ENCODE measurements at places on chromosomes 1 and 21.

GRCh38 chr1:184473176-184473966 lies 86.5 kb downstream of the C1orf21 start:
- DNase-seq = no peak

- no peak for DNase-seq
These were observed 121.8 kb downstream of the NTNG1 start for GRCh38 chr1:107262467-107263286.

- DNase-seq = no peak
These were observed 26.7 kb downstream of the SUSD4 start for GRCh38 chr1:223337174-223337869.

DNA sequence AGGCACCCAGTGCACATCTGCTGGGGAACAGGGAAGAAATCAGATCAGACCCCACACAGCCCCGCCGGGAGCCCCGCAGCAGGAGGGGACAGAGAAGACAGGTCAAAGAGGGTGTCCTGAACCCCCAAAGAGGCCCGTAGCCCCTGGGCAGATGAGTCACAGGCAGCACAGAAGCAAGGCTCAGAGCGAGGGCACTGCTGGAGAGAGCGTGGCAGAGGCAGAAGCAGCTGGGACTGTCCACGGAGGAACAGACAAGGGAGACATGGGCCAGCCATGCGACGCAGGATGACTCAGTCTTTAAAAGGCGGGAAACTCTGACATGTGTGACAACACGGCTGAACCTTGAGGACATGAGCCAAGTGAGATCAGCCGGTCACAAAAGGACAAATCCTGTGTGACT lies 14.5 kb upstream of the PRDM16 start:
- DNase-seq = no peak

DNA sequence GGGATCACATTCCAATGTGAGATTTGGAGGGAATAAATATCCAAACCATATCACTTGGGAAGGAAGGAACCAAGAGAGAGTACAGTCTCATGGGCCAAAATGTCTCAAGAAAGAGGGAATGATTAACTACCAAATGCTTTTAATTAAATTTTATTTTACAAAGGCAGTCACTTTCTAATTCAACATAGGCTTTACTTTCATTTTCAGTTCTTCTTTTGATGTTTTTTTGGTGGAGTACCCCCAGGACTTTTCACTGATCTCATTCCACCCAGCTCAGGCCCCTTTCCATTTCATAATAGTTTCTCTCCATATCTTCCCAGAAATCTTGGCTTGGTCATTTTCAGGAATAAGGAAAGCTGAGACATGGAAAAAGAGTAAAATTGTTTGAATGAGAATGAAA lies 5.1 kb upstream of the SLAMF7 start:
- no peak for DNase-seq

GRCh38 chr1:62876535-62876934 lies 92.6 kb downstream of the ATG4C start:
- no peak for DNase-seq

DNA sequence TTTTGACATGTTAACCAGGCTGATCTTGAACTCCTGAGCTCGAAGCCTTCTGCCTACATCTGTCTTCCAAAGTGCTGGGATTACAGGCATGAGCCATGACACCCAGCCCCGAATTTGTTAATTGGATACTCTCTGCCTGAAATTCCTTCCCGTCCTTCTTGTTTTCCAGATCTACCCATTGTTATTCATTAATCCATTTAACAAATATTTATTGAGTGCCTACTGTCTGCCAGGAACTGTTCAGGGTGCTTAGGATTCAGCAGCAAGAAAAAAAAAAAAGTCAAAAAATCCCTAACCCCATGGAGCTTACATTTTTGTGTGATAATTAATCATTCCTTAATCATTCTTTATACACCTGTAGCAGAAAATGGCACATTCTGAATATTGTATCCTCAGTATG lies 206.8 kb upstream of the FOXD3 start:
- no peak for DNase-seq

DNA sequence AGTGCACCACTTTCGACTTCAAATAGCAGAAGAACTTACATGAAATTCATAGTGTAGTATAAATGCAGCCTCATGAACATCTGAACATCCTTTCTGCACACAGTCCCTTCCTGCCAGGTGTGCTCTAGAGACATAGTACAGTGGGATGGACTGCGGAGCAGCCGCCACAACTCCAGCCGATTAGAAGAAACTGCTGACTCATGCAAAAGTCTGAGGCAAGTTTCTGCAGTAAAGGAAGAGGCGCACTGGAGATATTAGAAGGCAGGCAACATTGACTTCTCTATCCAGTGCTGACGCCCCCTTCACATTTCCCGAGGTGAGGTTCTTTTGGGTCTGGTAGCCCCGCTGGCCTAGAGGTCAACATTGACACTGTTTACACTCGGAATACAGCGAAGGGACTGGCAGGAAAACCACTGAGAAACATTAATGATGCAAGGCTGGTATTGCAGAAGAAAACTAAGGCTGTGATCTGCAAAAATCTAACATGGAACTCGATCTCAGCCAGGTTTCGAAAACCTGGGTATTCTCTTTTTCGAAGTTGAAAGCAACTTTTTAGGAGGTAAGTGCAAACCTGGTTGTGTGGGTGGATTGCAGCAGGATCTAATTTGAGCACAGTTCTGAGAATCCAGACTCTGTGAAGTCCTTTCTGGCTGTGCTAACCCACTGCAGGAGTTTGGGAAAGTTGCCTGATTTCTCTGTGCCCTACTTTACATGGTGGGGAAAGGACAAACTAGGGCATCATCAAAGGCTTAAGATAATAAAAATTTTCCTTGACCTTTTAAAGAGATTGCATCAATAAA lies 90.7 kb downstream of the CDC7 start:
- DNase-seq = no peak

DNA sequence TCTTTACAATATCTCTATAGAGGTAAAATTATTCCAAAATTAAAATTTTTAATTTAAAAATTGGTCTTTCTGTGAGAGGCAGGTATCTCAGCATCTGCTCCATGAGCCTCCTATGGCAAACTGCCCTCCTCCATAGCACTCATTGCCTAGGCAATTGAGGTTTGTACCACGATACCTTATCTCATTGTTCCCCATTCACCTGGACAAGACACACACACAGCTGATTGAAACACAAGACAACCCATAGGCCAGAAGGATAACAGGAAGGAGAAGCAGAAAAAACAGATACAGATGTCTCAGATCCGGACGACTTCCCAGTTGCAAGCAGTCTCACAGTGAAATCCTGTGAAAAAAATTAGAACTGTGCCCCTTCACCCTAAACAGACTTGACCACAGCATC lies 24.3 kb downstream of the RHBDL2 start:
- DNase-seq = no peak

DNA sequence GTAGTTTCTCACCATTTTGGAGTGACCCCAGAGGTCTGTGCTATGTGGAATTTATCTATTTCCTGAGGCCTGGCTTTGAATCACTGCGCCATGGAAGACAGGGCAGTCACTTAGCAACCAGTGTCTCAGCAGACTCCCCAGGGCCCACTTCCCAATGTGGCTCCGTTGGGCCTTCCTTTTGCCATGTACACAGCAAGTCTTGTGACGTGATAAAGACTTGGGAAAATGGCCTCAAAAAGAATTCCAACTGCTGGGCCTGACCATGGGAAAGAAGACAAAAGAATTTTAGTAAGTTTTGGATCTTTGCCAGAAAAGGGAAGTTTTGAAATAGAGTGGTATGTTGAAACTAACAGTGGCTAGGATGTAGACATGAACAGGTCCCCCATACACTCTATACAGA lies 36.2 kb downstream of the TLR5 start:
- no peak for DNase-seq

DNA sequence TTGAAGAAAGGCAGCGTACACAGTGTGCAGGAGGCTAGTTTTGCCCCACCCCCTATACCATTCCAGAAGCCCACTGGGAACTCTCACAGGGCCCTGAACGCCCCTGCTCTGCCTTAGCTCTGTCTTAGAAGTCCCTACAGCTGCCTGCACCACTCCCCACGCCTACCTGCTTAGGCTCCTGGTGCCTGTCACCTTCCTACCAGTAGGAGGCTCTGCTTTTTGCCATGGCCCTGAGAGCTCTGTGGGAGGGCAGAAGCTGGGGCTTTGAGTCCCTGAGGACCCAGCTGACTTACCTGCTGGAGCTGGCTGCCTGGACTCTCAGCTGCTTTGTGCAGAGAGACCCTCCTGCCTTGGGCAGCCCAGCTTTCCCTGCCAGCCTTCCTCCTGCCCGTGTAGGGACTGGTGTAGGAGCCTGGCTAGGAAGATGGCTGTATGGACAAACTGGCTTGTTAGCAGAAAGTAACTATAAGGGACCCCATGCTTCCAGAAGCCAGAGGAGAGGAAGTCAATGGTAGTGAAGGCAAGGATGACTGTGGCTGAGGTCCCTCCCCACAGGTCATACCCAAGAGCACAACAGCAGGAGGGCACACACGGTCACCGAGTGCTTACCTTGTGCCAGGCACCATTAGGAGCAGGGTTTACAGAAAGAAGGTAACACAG lies 9.8 kb upstream of the CELSR2 start:
- DNase-seq = no peak

GRCh38 chr1:20893931-20894330 lies 106.8 kb upstream of the HP1BP3 start:
- no peak for DNase-seq

DNA sequence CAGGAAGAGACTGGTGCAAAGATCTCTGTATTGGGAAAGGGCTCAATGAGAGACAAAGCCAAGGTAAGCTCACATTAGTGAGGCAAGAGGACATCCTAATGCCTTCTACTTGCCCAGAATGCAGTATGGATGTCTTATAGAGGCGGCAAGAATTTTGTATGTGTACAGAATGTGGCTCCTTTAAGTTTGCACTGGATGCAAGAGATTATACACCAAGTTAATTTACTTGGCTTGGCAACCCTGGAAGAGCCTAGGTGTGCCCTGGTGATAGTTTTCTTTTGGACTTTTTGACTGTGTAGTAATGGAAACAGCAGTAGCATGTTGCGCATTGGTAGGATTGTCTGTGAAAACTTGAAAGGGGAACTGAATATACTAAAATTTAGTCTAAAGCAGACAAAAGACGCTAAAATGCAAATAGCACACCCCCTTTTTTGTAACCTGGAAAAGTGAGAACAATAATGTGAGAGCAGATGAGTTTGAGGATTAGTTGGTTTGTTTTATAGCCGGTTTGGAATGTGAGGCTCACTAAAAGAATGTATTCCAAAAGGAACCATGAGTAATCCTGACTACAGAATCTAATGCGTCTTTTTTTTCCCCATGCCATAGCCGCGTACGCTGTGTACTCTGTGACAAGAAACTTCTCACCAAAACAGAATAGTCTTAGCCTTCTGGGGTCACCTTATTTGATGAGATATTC lies 18.1 kb downstream of the KHDRBS1 start:
- no peak for DNase-seq

DNA sequence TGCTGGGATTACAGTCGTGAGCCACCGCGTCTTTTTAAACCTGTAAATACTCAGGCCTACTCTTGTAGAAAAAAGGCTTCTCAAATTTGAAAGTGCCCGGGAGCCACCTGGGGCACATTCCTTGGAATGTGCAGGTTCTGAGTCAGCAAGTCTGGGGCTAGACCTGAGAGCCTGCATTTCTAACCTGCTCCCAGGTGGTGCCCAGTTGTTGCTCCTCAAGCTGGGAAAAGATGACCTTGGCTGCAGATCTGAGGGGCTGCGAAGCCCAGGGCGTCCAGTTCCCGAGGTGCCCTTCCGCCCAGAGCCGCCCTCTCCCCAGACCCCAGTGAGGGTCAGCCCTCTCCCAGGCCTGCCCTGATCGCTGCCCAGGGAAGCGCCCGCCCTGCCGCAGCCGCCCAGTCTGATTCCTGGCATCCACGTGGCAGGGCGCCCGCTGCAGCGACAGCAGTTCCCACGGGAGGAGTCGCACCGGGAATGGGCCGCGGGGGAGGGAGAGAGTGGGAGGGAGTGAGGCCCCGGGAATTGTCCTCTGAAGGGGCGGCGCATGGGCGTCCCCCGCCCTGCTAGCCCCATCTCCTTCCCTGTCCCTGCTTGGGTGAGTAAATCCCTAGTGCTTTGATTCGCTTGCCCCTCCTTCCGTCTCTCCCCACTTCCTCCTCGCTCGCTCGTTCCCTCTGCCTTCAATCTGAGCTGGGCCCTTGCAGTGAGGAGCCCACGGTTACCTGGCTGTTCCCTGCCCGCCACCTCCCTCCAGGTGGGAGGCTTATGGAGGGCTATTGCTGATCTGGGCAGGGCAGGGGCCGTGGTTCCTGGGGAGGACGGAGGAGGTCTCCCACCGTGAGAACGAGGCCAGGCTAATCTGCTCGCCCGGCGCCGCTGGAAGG lies 18.8 kb upstream of the TENT5B start:
- no peak for DNase-seq

GRCh38 chr1:156992215-156992614 lies 53.3 kb downstream of the ARHGEF11 start:
- no peak for DNase-seq

DNA sequence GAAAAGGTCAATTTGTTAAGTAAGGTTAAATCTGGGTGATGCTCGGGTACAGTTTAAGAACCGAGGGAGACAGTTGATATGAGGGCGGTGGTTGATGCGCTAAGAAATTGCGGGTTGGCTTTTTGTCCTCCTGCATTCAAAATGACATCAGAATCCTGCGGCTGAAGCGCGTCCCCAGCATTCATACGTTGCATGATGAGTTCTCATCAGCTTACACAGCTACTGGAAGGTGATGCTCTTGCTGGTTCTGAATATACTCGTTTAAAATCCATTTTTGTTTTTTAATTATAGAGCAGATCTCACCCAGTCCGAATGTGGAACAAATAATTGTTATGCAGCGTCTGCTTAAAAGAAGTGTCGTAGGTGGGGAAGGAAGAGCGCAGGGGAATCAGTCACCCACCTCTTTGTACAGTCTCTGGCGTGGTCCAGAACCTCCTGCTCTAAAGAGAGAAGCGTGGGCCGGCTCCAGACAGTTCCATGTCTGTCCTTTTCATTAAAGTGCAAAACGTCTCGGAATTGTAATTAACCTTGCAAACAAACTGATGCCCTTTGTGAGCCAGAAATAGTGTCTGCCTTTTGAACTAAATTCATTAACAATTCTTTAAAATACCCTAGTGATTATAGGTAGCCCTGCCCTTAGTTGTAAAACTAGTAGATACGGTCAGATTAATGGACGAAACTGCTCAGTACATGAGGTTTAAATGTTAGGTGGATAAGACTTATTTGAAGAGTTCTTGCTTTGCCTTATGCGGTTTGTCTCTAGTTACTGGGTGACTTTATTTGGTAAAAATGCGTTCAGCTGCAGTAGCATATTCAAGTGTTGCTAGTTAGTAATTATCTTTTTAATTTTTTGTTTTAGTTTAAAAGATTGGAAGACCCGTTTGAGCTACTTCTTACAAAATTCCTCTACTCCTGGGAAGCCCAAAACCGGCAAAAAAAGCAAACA lies 741 bp downstream of the RGS2 start:
- DNase-seq = peak; percentile 41

DNA sequence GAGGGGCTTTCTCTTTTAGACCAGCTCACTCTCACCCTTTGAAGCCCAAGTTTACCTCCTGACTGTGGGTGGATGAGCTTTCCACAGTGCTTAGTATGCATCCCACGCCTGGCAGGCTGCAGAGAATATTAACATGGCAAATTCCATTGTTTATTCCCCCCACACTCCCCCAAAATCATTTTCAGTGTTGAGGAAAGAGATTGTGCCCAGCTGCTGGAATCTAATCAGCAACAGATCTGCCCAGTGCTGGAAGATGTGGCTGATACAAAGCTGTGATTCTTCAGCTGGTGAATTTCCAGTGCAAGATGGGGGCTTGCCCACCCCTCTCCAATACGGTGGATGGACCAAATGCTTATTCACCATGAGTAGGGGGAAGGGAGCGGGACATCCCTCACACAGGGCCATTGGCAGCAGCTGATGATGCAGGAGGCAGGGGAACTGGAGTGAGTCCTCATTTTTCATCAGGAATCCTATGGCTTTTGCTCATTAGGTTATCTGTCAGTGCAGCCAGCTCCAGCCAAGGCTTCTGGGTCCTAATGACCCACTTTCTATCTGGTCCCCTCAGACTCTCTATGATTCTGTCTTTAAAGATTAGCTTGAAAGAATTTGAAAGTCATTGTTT lies 39.7 kb upstream of the KCNA3 start:
- no peak for DNase-seq
